ENCODE measurements at places on chromosomes 7 and 10.

- peak; percentile 50 for DNase-seq
Measured at GRCh38 chr10:14184841-14185315, 145.8 kb downstream of the FRMD4A start.

GRCh38 chr7:31683445-31684225 lies 3.4 kb upstream of the PPP1R17 start:
- DNase-seq, result peak; percentile 3

- DNase-seq, result no peak
Measured at GRCh38 chr7:32147546-32148268, 77.5 kb upstream of the PDE1C start.

DNA sequence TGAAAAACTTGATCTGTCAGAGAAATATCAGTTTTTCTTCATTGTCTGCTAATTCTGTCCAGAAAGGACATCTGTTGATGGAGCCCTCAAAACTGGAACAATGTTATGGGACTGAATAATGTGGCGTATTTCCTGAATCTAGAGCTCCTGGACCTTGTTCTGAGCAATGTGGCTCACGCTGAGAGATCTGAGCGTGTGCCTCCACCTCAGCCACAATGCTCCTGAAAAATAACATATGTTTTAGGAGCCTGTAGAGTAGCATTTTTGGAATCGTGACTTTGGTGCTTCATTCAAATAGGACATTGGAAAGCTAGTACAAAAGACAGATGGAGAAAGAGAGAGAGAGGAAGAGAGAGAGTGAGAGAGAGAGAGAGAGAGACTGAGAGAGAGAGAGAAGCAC lies 110.3 kb downstream of the BMPER start:
- DNase-seq, result no peak

DNA sequence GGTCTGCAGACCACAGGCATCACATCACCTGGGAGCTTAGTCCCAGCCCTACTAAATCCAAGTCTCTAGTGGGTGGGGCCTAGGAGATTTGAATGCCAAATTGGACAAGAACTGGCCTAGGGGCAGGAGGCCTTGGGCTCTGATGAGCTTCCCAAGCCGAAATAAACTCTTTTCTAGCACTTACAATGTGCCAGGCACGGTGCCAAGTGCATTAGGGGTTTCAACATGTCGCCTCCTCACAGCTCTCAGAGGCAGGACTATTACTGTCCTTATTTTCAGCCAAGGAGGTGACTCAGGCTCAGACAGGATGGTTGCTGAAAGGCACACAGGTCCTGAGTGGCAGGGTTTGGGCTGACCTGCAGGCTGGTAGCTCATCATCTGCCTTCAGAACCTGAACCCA lies 9.2 kb upstream of the CPA1 start:
- DNase-seq, result no peak

GRCh38 chr7:15515252-15515651 lies 46.6 kb downstream of the AGMO start:
- DNase-seq, result peak; percentile 20
